ENCODE measurements at places on chromosomes 6 and 20. TPM values are rescaled to one million over a fixed set of nuclear protein-coding genes. Genes with fewer than 3 reads are reported as not detected.

The NCOA3 gene
- 23.3 TPM for total RNA-seq

- no peak for DNase-seq
These were observed 33.6 kb downstream of the SAMHD1 start for GRCh38 chr20:36917943-36918342.

GRCh38 chr6:3307436-3307835, 48.7 kb downstream of the PSMG4 start:
- no peak for DNase-seq

The DEFB129 gene
- total RNA-seq: not detected

DNA sequence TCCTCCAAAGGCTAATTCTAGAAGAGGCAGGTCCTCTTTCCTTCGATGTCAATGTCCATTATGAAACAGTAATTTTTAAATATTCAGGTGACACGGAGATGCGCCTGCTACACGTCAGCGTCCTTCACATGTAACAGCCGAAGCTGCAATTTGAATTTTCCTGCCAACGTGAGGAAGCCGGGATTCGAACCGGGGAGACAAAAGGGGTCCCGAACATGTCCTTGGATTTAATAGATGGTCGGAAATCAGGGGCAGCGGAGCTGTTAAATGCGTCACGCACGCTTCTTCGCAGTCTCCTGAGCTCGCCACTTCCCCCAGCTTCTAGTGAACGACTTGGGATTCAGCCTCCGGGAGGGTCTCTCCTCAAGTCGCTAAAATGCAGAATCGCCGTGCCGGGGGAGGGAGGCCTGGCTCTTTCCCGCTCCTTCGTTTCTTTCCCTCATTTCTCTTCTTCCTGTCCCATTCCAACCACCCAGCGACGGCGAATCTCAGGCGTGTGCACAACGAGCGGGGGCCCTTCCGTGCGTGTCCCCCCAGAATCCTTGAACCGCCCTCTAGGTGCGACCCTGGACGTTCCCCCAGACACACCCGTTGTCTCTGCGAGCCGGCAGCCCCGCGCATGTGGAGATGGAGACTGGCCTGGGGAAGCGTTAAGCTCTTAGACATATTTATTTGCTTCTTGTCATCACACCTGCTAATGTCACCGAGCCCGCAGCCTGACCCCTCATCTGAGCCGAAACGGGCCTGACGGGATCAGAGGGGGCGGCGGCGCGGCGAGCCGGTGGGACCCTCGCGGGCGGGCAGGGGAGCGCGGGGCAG, 1.3 kb upstream of the FOXC1 start:
- no peak for DNase-seq
